ENCODE measurements at places on chromosomes 7 and 10. TPM values are rescaled to one million over a fixed set of nuclear protein-coding genes. Genes with fewer than 3 reads are reported as not detected.

HABP2 gene
- not detected for total RNA-seq

- peaks cover 47% of the 10 kb centered on the region for H3K4me1 ChIP-seq
- no peak for DNase-seq
- peak overlapping the region; percentile 85 for H3K27ac ChIP-seq
- peaks cover 5% of the 10 kb centered on the region for H3K36me3 ChIP-seq
- H3K27me3 ChIP-seq = no peaks in the 10 kb centered on the region
Measured at GRCh38 chr7:152335900-152336571, 99.8 kb downstream of the KMT2C start.

- H3K27ac ChIP-seq = no peak overlapping the region
- no peak overlapping the region for H3K4me3 ChIP-seq
- H3K36me3 ChIP-seq = no peaks in the 10 kb centered on the region
- no peak for DNase-seq
- no peaks in the 10 kb centered on the region for H3K4me1 ChIP-seq
Measured at GRCh38 chr7:112360681-112361080, 89.6 kb upstream of the IFRD1 start.

GRCh38 chr7:40674316-40674715 is 539.5 kb downstream of the SUGCT start:
- no peak for DNase-seq
- no peak overlapping the region for H3K27ac ChIP-seq
- H3K4me3 ChIP-seq = no peak overlapping the region
- H3K36me3 ChIP-seq = no peaks in the 10 kb centered on the region
- H3K27me3 ChIP-seq = no peaks in the 10 kb centered on the region

LRRC17 gene
- total RNA-seq = 0.21 TPM

COL13A1 gene
- not detected for total RNA-seq

- H3K4me1 ChIP-seq = no peaks in the 10 kb centered on the region
- no peak overlapping the region for H3K27ac ChIP-seq
- H3K36me3 ChIP-seq = peaks cover 1% of the 10 kb centered on the region
- no peak for DNase-seq
- H3K4me3 ChIP-seq = no peak overlapping the region
Measured at GRCh38 chr7:31327071-31327470, 13.5 kb downstream of the NEUROD6 start.

GRCh38 chr10:94287336-94287735 is 75.4 kb downstream of the NOC3L start:
- DNase-seq = no peak
- no peak overlapping the region for H3K27ac ChIP-seq
- H3K36me3 ChIP-seq = no peaks in the 10 kb centered on the region

- DNase-seq = no peak
- H3K4me3 ChIP-seq = no peak overlapping the region
- no peaks in the 10 kb centered on the region for H3K27me3 ChIP-seq
- no peak overlapping the region for H3K27ac ChIP-seq
Measured at GRCh38 chr10:35453855-35454532, 117.7 kb downstream of the CCNY start.

DNA sequence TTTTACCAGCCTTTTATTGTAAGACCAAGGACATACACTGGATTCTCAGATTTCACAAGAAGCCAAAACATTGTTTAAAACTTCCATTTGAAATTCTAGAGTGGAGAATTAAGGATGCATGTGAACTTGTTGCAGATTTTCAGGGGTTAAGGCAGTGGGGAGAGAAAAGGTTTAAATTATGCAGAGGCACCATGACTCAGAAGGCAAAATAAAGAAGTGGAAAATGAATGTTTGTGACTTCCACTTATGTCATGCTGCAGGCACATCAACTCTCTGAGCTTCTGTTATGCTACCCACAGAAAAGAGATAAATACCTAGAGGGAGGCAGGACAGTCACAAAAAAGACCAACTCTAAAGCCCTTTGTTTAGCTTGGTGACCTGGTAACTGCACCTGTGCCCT is 84.4 kb upstream of the BET1 start:
- H3K27ac ChIP-seq = no peak overlapping the region
- H3K36me3 ChIP-seq = no peaks in the 10 kb centered on the region
- H3K4me1 ChIP-seq = peaks cover 10% of the 10 kb centered on the region
- H3K4me3 ChIP-seq = no peak overlapping the region

IGFBP3 gene
- total RNA-seq = 0.12 TPM

TWIST1 gene
- total RNA-seq = 1.2 TPM

TRIM74 gene
- 0.66 TPM for total RNA-seq

- peaks cover 29% of the 10 kb centered on the region for H3K4me1 ChIP-seq
- H3K27ac ChIP-seq = peak within 1 kb of the TSS; percentile 89
- H3K36me3 ChIP-seq = no peaks in the 10 kb centered on the region
- DNase-seq = no peak
- H3K27me3 ChIP-seq = no peaks in the 10 kb centered on the region
Measured at GRCh38 chr7:35037211-35037525, at the start of gene DPY19L1. Gene DPY19L1 (minus strand): TSS chr7:35037485. CDS start chr7:35037394, 91 bp downstream.

DNA sequence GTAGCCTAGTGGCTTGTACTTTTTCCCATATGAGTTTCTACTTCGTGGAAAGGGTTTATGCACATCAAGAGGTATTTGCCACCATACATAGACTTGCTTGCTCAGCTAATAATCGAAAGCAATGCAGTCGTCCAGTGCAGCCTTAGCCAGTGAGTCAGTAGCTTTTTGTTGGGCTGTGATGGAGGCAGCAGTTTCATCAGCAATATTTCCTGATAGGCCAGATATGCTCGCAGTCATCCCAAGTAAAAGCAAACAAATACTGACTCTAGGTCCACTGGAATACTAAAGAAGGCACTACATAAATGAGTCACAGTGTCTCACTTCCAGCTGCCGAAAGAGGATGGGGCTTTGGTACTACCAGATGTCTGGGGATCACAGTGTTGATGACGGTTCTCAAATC is 2.1 kb upstream of the BNIP3 start:
- no peaks in the 10 kb centered on the region for H3K27me3 ChIP-seq
- peak overlapping the region; percentile 71 for H3K4me3 ChIP-seq
- H3K36me3 ChIP-seq = peaks cover 28% of the 10 kb centered on the region
- H3K4me1 ChIP-seq = peaks cover 18% of the 10 kb centered on the region
- DNase-seq = no peak

DNA sequence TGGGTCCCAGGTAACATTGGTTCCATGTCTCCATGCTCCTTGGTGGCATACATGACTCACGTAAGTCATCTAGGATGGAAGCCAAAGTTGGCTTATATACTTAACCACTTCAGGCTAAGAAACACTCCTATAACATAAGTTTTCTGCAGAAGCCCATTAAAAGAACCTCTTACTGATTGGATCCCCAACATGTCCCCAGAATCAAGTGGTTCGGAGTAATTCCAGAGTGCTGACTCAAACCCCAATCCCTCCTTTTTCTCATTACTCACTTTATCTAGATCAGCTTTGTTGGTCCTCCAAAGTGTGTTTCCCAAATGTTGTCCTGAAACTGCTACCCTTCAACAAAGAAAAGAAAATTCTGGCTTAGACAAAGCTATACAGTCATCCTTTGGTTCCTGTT is 10.1 kb upstream of the ATOH7 start:
- H3K4me3 ChIP-seq = no peak overlapping the region
- H3K27ac ChIP-seq = no peak overlapping the region
- H3K36me3 ChIP-seq = no peaks in the 10 kb centered on the region
- DNase-seq = no peak

Measured in activated CD4-positive, alpha-beta T cell treated with anti-CD3 and anti-CD28 coated beads for 36 hours (primary cell).